ENCODE measurements at places on chromosomes 7 and 10.

DNA sequence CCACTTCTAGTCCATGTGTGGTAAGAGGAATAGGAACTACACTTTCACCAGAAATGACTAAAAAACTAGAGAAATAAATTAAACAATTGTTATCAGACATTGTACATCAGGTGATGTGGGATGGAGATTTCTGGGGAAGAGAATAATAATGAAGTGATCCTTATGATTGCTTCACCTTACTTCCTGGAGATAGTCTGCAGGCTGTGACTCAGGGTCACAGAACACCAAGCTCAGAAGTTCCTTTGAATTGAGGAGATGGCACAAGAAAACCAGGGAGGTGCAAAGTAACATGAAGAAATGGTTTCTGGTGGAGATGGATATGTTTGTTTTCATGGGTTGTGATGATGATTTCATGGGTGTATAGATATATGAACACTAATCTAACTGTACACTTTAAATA, 44.5 kb downstream of the ZWINT start:
- no peak for DNase-seq

GRCh38 chr7:30046127-30046770, 18.0 kb downstream of the PLEKHA8 start:
- DNase-seq: no peak

DNA sequence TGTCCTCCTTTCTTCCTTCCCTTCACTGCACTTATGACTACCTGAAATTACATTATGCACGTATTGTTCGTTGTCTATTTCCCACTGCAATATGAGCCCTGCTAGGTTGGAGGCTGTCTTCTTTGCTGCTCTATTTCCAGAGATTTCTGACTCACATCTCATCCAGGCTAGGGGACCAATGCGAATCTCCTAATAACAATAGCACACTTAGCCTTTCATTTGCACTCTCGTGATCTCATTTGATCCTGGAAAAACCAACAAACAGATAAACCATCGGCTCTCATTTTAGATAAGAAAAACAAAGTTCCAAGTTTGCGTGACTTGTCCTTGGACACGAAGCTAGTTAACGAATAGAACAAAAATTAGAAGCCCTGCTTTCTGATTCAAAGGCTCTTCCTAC, 1.4 kb downstream of the ZNF438 start:
- DNase-seq: no peak

- DNase-seq: no peak
These were observed 62.3 kb downstream of the EGFR start for GRCh38 chr7:55081068-55081467.

GRCh38 chr10:133326745-133327650, 9.7 kb downstream of the CALY start:
- no peak for DNase-seq

GRCh38 chr10:70967591-70968587, 79.5 kb upstream of the PCBD1 start:
- no peak for DNase-seq

DNA sequence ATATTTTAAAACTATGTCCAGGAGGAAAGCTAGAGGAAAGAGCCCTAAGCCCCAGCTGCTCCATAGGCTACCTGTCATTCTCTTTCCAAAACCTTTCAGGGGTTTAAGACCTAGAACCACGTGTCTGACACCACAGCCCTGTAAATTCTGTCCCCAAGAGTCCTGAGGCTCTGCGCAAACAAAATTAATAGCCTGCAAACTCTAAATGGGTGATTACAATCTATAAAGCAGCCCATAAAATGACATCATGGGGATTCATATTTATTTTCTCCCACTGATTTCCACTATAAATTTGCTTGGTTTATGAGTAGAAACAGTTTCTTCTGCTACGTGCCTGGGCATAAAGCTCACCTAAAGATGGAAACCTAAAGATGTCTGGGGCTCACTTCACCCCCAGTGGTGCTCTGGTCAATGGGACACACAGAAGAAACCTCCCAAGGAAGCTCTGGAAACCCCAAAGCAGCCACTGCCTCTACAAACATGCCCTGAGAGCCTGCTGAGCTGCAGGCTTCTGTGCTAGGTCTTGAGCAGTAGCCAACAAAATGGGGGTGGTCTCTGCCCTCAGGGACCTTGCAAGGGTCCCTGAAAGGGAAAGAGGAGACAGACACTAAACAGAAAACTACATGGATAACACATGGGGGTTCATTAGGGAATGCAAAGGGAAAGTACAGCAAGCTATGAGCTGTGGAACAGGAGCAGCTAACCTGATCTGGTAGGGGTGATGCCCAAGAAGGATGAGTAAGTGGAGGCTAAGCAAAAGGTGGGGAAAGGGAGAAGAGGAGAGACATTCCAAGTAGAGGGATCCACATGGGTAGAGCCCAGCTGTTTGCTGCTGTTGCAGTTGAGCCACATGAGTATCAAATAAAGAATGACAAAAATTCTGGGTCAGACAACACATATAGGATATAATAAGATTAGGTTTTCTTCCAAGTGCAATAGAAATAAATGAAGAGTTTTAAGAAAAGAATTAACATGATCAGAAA, 331.7 kb downstream of the KCNMA1 start:
- no peak for DNase-seq

- no peak for DNase-seq
These were observed 43.5 kb downstream of the NUP205 start for GRCh38 chr7:135601182-135601581.

GRCh38 chr7:55448526-55448925, 83.4 kb downstream of the LANCL2 start:
- no peak for DNase-seq

DNA sequence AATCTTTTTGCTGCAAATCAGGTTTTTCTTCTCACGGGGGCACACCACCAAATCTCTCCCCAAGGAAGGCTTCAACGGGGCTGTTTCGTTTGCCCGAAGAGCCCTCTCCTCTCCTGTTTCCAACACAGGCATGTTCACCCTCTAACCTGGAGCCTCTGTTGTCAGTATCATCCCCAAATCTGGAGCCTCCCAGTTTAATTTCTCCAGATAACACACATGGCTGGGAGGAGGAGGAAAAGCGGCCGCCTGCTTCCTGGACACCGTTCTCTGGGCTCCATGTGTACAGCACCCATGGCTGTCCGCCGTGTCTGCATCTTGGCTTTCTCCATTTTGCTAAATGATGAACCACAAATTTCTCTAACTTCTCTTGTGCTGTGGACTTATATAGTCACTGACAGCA, 214.5 kb downstream of the DIP2C start:
- no peak for DNase-seq

DNA sequence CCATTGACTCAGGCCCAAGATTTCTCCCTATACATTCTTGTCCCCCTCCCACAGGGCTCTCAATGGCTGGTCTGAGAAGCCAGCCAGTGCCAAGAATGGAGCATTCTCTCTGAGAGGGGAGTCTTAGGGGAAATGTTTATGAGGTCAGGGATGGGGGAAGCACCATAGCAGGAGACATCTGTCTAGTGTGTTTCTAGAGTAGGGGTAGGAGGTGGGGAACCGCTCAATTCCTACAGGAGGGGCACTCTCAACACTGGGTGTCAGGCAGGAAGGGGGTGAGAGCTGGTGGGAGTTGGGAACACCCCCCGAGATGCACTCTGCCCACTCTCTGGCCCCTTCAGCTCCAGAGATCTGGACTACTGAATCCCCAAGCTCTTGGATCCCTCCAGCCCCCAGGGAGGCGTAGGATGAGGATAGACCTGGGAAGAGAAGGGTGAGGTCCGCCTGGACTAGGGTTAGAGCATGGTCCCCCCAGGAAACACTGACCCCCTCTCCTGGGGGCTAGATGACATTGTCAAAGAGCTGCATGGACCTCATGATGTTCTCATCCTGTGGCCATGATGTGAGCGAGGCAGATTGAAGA, 8.7 kb upstream of the OGA start:
- DNase-seq: no peak

GRCh38 chr10:5555881-5556280, 31.1 kb downstream of the CALML3 start:
- DNase-seq: no peak

- peak; percentile 49 for DNase-seq
These were observed 204.2 kb downstream of the DYNC1I1 start for GRCh38 chr7:95976369-95977060.

DNA sequence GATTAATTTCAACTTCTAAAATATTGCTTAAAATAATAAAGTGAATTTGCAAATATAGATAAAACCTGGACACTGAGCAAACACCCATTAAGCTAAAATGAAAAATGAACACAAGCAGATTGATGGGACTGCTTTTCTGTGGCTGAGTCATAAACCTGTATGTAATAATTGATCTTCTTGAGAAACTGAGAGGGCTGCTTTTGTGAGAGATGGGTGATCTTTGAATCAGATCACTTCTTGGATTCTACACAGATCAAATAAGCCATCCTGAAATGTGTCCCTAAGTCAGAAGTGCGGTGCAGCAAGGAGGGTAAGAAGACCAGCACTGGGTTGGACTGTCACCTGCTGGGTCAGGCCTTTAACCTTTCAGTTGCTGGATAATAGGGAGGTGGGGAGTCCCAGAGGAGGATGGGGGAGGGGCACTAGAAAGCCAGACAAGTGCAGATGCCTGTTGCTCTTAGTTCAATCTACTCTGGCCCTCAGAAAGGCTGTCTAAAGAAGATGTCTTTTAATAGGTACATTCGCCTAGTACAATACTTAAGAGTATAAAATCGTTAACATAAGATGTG, 178.2 kb upstream of the NAMPT start:
- no peak for DNase-seq

DNA sequence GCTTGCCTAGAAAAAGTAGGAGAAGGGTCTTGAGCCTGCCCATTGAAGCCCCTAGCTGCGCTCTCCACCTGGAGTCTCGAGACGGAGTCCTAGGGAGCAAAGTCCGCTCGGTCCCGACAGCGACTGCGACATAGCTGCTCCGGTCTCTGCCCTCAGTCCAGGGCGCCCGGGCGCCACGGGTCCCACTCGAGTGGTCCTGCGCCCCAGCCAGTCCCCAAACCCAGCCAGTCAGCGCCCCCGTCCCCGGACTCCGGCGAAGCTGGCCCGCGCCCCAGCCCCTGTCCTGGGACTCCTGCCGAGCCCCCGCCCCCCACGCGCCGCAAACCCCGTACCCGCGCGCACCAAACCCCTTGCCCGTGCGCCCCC, 490 bp downstream of the TNS3 start:
- no peak for DNase-seq

DNA sequence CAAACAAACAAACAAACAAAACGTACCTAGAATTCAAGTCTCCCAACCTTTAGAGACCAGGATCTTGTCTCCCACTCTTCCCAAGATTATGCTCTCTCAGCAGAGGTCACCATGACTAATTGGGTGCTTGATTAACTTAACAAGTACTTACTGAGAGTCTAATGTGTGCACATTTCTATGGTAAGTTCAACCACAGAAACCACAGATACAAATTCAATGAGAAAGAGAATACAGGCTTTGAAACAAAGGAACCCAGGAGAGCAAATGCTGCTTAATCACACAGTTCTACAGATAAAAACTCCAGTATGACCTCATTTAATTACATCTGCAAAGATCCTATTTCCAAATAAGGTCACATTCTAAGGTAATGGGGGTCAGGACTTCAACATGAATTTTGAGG, 142.8 kb downstream of the DNAJC1 start:
- DNase-seq: no peak

GRCh38 chr10:79387466-79387973, 40.3 kb downstream of the PPIF start:
- no peak for DNase-seq

DNA sequence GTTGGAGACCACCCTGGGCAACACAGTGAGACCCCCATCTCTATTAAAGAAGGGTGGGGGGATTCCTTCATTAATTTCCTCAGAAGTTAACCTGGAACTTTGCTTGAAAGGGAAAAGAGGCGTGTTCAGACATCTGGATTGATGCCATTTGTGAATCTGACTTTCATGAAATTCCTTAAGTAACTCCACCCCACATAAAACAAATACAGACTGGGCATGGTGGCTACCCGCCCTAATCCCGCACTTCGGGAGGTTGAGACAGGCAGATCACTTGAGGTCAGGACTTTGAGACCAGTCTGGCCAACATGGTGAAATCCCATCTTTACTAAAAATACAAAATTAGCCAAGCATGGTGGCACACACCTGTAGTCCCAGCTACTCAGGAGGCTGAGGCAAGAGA, 75.0 kb downstream of the EEPD1 start:
- DNase-seq: no peak

GRCh38 chr7:142711746-142712616, 37.3 kb upstream of the PRSS1 start:
- peak; percentile 55 for DNase-seq

DNA sequence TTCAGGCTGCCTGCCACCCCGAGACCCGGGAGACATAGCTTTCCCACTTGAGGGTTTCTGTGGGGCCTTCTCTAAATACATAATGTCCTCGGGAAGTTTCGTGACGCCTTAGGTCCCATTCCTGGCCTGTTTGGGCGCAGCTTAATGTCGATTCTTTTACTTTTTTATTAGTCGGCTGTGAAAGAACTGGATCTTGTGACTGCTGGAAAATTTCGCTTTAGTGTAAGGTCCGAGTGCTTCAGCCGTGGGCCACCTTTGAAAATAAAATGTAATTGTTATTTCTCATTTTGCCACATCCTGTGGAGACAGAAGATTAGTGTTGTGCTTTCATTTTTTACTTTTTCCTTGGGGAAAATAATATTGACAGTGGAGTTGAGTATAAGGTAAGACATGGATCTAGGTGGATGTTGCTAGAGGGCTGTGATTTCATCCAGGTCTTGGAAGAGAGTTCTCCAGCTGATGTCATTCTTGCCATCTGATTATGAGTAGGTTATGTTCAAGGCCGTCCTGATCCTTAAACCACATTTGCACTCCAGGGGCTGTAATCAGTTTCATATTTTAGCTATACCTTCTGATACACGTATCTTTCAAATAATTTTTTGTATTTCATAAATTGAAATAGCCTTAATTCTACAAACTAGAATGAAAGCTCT, 830 bp downstream of the RAB18 start:
- no peak for DNase-seq

GRCh38 chr10:132390170-132390920, 6.7 kb upstream of the PWWP2B start:
- no peak for DNase-seq

DNA sequence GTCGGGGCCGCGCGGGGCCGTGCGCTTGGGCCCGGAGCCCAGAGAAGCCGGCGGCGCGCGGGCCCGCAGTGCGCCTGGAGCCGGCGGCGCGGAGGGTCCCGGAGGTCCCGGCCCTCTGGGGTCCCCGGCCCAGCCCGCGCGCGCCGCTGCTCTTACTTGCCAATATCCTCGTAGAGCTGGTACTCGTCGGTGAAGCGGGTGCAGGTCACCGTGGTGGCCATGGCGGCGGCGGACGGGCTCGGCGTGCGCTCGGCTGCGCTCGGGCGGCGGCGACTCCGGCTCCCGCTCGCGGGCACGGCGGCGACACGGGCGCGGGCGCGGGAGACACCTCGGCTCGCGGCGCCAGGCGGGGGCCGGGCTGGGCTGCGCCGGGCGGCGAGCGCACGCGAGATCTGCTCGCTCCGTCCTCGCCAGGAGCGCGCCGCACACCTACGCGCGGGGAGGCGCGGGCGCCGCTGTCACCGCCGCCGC, at the start of gene CAMK2B:
TSS of gene CAMK2B (minus strand) at position 394 of the 471 bp plus-strand sequence. CDS start at position 221, 173 bp downstream.
- no peak for DNase-seq

Data from NCI-H748 treated with DMSO at 0.1 percent for 48 hours (cell line).